NCI-H1048 (cell line): ENCODE measurements at places on chromosomes 12 and 14.

GRCh38 chr14:88227693-88228092 is 95.4 kb downstream of the KCNK10 start:
- no peak for DNase-seq

GRCh38 chr12:52056801-52057637 is 5.8 kb downstream of the NR4A1 start:
- no peak for DNase-seq

GRCh38 chr14:105401699-105402098 is 3.4 kb downstream of the TEX22 start:
- no peak for DNase-seq

GRCh38 chr12:103840462-103840875 is 565 bp downstream of the NT5DC3 start:
- DNase-seq = no peak

DNA sequence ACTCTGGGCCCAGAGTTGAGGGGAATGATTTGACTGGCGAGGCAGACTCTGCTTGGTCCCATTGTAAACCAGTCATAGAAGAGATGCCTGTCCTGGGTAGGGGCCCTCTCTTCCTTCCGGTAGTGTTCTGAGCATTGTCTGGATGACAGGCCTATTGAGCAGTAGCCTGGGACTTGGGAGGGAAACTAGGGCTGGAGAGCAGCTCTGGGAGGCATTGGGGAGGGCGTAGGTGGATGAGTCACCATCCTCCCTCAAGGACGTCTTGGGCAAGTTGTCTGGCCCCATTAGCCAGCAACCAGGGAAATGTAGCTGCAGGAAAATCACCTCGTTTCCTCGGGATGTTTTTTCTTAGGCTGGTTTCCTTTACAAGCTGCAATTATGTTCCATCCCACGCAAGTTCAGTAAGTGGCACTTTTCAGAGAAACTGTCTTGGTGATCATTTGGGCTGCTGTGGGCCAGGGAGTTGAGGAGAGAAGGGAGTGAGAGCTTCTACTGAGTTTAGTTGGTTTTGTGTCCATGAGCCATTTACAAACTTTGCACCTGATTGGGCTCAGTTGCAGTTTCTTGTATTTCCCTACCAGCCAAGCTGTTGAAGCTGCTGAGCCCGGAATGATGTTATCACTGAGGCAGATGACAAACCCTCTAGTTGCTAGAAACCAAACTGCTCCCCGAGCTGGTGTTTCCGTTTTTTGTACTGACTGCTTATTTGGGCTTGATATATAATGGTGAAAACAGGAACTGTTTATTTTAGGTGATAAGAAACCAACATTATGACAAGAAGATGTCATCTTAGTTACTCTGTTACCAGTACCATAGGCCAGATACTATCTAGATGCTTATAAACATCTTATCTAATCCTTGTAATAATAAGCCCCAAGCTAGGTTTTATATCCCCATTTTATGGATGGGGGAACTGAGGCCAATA is 147.6 kb downstream of the CHST11 start:
- no peak for DNase-seq

- no peak for DNase-seq
These were observed 2.3 kb downstream of the ADGRD1 start for GRCh38 chr12:130956009-130956408.

DNA sequence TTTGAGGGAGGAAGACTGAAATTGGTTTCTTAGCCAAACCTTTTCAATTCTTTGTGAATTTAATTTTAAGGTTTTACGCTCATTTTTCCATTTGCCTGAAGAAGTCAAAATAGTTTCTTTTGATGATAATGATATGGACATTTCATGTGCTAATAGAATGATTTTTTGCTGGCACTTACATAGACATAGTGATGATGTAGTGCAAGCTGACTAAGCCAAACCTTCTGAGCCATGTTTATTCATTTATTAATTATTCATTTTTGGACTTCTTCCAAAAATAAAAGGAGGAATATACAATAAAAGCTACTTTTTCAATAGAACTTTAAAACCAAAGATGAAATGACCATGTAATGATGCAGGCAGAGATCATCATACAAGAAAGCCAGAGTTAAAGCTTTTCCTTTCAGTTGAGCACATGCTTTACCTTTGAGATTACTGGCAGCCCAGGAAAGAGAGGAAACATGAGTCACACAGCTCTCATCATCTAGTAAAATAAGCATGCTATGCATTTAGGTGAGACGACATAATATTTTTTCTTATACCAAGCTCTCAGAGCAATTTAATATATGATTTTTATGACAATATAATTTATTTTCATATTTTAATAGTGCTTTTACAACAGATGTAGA is 24.8 kb downstream of the KCNA1 start:
- DNase-seq = no peak

- no peak for DNase-seq
These were observed 17.2 kb downstream of the PPFIBP1 start for GRCh38 chr12:27541031-27541719.

- DNase-seq = no peak
These were observed 20.1 kb downstream of the KLRK1 start for GRCh38 chr12:10369557-10370415.

DNA sequence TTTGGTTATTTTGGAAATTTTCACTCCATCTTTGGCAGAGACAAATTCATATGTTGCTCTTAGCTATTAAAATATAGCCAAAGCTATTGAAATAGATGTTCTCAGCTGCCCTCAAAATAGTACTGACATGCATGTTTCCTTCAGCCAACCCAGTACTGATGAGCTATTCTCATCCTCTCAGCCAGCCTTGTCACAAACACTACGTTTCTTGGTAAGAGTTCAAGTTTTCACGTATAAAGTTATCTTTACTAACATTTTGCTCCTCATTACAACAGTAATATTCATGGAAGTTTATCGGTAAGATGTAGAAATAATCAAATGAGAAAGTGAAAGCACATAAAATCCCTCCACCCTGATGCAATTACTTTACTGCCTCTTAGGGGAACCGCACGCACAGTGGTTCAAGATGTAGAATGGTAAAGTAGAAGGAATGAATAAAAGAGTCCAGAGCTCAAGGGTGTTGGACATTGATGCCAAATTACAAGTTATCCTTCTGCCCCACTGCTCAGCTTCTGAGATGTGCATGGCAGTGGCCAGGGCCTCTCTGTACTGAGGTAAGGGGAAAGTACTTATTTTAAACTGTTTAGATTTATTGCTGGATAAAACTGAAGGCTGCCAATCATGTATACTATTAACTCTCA is 20.7 kb downstream of the GCH1 start:
- no peak for DNase-seq

- no peak for DNase-seq
These were observed 12.8 kb upstream of the GOLGA5 start for GRCh38 chr14:92781350-92781749.

- no peak for DNase-seq
These were observed 22.4 kb downstream of the CALM1 start for GRCh38 chr14:90419200-90419599.

- DNase-seq = no peak
These were observed 93.1 kb downstream of the SLC5A8 start for GRCh38 chr12:101116911-101117310.

- DNase-seq = no peak
These were observed 383.7 kb downstream of the EGLN3 start for GRCh38 chr14:33567023-33567728.

DNA sequence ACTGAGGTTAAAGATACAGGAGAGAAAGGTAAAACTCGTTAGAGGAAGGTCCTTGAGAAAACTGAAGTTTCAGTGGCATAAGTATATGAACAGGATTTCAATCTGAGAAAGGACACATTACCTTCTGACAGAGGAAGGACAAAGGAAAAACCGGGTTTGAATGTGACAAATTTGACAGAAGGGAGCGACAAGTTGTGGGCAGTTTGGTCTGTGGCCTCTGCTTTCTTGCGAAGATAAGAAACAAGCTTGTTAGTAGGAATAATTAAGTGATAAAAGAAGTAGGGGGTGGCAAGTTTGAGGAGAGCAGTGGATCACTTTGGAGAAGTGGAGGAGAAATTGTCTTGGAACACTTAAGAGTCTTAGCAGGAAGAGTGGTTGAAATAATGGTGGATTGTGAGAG is 5.1 kb downstream of the MON2 start:
- DNase-seq = no peak

- DNase-seq = no peak
These were observed 8.7 kb upstream of the C1RL start for GRCh38 chr12:7117670-7118069.

GRCh38 chr14:67493092-67493717 is 4.7 kb upstream of the TMEM229B start:
- DNase-seq = no peak

GRCh38 chr12:121838126-121838525 is 20.5 kb downstream of the HPD start:
- no peak for DNase-seq

- DNase-seq = no peak
These were observed 172.2 kb downstream of the SLC16A7 start for GRCh38 chr12:59768031-59768430.

GRCh38 chr12:2358986-2359658 is 306.3 kb downstream of the CACNA1C start:
- no peak for DNase-seq

GRCh38 chr12:3061501-3062215 is 15.5 kb upstream of the TSPAN9 start:
- DNase-seq = no peak

DNA sequence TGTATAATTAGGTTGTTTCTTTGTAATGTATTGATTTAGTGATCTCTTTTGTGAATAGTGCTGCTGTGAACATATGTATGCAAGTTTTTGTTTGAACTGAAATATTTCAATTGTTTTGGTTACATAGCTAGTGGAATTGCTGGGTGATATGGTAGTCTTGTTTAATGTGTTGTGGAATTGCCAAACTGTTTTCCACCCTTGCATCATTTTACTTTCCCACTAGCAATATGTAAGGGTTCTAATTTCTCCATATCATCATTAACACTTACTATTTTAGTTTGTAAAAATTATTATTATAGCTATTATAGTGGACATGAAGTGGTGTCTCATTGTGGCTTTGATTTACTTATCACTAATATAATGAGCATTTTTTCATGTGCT is 5.9 kb downstream of the G2E3 start:
- no peak for DNase-seq

- peak; percentile 66 for DNase-seq
These were observed 741 bp upstream of the CRIP2 start for GRCh38 chr14:105473677-105474482.
